Neural progenitor cell (in vitro differentiated cells): ENCODE measurements at places on chromosomes 6 and 20.

DNA sequence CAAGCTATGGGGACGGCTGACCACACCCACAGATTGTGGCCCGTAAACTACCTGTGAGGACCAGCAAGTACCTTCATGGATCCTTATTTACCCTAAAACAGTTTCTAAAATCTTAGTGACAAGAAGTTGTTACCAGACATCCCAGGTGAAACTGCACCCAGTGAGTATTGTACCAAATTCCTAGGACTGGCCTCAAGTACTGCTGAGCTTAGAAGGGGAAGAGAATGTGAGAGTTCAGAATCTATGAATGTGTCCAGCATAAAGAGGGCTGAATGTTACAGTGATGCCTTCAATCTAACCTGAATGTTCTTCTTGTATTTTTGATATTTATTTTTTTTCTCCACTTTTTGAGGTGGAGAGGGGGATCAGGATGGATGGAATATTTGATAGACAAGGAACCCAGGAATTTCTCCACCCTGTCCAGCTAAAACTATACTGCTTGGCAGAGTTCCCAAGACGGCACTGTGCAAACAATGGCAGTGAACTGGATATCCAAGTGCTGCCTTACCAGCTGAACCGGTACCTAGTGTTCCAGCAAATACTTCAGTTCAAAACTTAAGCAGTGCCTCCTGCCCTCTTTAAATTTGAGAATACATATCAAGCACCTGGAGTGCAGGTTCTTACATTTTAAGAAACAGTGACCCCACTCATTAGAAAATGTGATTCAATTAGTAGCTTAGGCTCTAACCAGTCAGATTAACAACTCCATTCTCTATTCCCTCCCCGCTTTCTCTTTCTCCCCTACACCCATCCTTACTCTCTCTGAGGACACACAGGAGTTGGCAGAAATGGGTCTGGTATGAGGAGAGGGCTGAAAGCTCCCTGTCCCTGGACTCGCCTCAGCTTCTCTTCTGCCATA is 427.3 kb upstream of the FLRT3 start:
- no peaks in the 10 kb centered on the region for H3K4me1 ChIP-seq
- no peak for DNase-seq
- H3K27me3 ChIP-seq: no peaks in the 10 kb centered on the region
- no peak overlapping the region for H3K4me3 ChIP-seq
- no peak overlapping the region for H3K27ac ChIP-seq
- no peaks in the 10 kb centered on the region for H3K36me3 ChIP-seq

- H3K27ac ChIP-seq: no peak overlapping the region
- DNase-seq: no peak
- H3K4me1 ChIP-seq: peaks cover 5% of the 10 kb centered on the region
- H3K27me3 ChIP-seq: no peaks in the 10 kb centered on the region
These were observed 213.9 kb upstream of the LAMP5 start for GRCh38 chr20:9300534-9300933.

DNA sequence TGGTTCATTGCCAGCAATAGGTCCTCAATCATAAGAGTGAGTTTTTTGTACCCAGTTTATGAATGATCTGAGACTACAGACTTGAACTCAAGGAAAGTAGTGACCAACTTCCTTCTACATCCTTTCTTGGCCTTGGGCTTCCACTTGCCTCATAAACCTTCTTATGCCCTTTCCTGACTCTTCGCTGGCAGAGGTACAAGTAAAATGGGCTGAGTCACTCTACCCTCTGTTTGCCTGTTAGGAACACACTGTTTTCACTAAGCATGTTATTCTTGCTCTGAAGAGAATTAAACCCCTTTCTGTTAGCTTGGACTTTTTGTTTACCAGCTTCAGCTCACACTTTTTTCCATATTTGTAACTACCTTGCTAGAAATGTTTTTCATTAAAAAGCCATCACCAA is 74.4 kb downstream of the PKHD1 start:
- no peak overlapping the region for H3K4me3 ChIP-seq
- H3K27ac ChIP-seq: no peak overlapping the region
- H3K4me1 ChIP-seq: no peaks in the 10 kb centered on the region
- H3K36me3 ChIP-seq: no peaks in the 10 kb centered on the region
- H3K27me3 ChIP-seq: no peaks in the 10 kb centered on the region
- DNase-seq: no peak

- H3K27ac ChIP-seq: no peak overlapping the region
- no peak for DNase-seq
- H3K27me3 ChIP-seq: peaks cover 14% of the 10 kb centered on the region
- H3K36me3 ChIP-seq: no peaks in the 10 kb centered on the region
- H3K4me1 ChIP-seq: peaks cover 6% of the 10 kb centered on the region
These were observed 1.8 kb upstream of the CST3 start for GRCh38 chr20:23639490-23639958.

DNA sequence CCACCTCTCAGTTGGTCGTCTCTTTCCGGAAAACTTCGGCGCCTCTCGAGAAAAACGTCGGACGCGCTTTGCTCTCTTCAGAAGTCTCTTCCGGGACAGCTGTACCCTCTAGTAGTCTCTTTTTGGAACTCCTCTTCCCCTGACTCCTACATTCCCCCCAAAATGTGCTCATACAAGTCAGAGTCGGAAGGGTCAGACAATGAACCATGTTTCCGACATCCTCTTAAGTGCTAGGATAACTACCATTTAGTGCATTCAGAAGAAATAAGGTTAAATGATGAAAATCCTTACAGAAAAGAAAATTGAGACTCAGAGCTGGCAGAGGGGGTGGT is 476 bp upstream of the TP53RK start:
- H3K36me3 ChIP-seq: peaks cover 6% of the 10 kb centered on the region
- no peak overlapping the region for H3K27ac ChIP-seq
- no peak for DNase-seq
- H3K27me3 ChIP-seq: no peaks in the 10 kb centered on the region
- peaks cover 16% of the 10 kb centered on the region for H3K4me1 ChIP-seq
- peak overlapping the region; percentile 47 for H3K4me3 ChIP-seq

- DNase-seq: no peak
- no peaks in the 10 kb centered on the region for H3K27me3 ChIP-seq
- H3K27ac ChIP-seq: no peak overlapping the region
- H3K4me1 ChIP-seq: peaks cover 5% of the 10 kb centered on the region
These were observed 191.9 kb upstream of the SLC35B3 start for GRCh38 chr6:8627085-8627861.

- H3K36me3 ChIP-seq: no peaks in the 10 kb centered on the region
- H3K27me3 ChIP-seq: no peaks in the 10 kb centered on the region
These were observed 20.4 kb upstream of the MCUR1 start for GRCh38 chr6:13834790-13835189.

- H3K27me3 ChIP-seq: no peaks in the 10 kb centered on the region
- H3K36me3 ChIP-seq: no peaks in the 10 kb centered on the region
- no peak for DNase-seq
- no peak overlapping the region for H3K27ac ChIP-seq
These were observed 37.7 kb upstream of the TAF8 start for GRCh38 chr6:42012501-42013133.

GRCh38 chr6:4336084-4336483 is 200.7 kb upstream of the ECI2 start:
- no peak overlapping the region for H3K27ac ChIP-seq
- no peaks in the 10 kb centered on the region for H3K27me3 ChIP-seq
- H3K36me3 ChIP-seq: no peaks in the 10 kb centered on the region
- H3K4me1 ChIP-seq: no peaks in the 10 kb centered on the region
- no peak for DNase-seq

DNA sequence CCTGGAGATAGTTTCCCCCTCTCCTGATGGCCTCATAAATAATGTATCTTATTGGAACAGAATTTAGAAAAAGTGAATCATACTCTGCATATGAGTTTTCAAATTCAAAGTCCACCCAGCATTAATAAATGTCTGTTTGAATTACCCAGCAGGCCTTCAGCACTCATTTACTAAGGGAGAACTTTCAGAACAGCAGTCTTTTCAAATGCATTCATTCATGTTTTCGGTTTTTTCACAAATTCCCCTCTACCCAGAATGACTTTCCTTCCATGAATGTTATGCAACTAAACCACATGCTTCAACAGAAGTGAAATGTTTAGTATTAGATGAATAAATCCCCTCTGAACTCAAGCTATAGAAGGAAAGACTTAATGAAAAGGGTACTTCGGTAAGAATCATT is 92.4 kb downstream of the RTN4IP1 start:
- peaks cover 8% of the 10 kb centered on the region for H3K4me1 ChIP-seq
- no peaks in the 10 kb centered on the region for H3K27me3 ChIP-seq

GRCh38 chr6:56073761-56074160 is 173.6 kb downstream of the COL21A1 start:
- no peak overlapping the region for H3K27ac ChIP-seq
- DNase-seq: no peak
- H3K4me3 ChIP-seq: no peak overlapping the region
- no peaks in the 10 kb centered on the region for H3K27me3 ChIP-seq
- H3K36me3 ChIP-seq: no peaks in the 10 kb centered on the region

DNA sequence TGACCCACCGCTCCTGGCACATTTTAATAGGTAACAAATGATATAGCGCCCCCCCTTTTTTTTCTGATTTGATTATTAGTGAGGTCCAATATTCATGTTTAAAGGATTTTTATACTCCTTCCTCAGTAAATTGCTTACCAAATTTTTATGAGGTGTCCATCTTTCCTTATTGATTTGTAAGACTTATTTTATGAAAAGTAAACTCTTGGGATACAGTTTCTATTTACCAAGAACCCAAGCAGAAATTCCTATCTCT is 25.1 kb downstream of the TRIM27 start:
- no peak overlapping the region for H3K27ac ChIP-seq
- no peak for DNase-seq
- H3K36me3 ChIP-seq: no peaks in the 10 kb centered on the region
- no peaks in the 10 kb centered on the region for H3K27me3 ChIP-seq
- no peak overlapping the region for H3K4me3 ChIP-seq

DNA sequence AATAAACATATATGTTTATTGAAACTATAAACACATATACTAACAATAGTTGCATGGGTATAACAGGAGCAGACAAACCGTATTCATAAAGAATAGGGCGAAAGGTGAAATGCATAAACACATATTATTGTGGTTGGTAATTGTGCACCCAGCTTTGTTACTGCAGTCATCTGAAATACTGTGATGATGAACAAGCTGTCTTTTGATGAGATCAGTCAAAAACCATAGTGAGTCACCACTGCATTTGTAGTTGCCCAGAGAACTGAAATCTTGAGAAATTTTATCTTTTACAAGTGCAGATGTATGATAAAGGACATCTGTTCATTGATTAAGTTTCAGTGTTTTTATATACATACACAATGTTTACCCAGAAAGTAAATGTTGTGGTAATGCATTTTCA is 133.7 kb downstream of the MYO6 start:
- H3K27me3 ChIP-seq: no peaks in the 10 kb centered on the region
- H3K4me1 ChIP-seq: no peaks in the 10 kb centered on the region
- no peak for DNase-seq
- H3K4me3 ChIP-seq: no peak overlapping the region
- peaks cover 6% of the 10 kb centered on the region for H3K36me3 ChIP-seq
- H3K27ac ChIP-seq: no peak overlapping the region

- no peak for DNase-seq
- H3K27ac ChIP-seq: no peak overlapping the region
These were observed 18.9 kb downstream of the TGM2 start for GRCh38 chr20:38146156-38146555.
